ENCODE measurements at places on chromosomes 7 and 10.

GRCh38 chr10:90276894-90277475 lies 575.6 kb downstream of the KIF20B start:
- no peak for DNase-seq

- no peak for DNase-seq
Observed at GRCh38 chr7:125427676-125428075, 498.1 kb upstream of the POT1 start.

GRCh38 chr7:110205899-110206298 lies 885.0 kb upstream of the LRRN3 start:
- DNase-seq = no peak

DNA sequence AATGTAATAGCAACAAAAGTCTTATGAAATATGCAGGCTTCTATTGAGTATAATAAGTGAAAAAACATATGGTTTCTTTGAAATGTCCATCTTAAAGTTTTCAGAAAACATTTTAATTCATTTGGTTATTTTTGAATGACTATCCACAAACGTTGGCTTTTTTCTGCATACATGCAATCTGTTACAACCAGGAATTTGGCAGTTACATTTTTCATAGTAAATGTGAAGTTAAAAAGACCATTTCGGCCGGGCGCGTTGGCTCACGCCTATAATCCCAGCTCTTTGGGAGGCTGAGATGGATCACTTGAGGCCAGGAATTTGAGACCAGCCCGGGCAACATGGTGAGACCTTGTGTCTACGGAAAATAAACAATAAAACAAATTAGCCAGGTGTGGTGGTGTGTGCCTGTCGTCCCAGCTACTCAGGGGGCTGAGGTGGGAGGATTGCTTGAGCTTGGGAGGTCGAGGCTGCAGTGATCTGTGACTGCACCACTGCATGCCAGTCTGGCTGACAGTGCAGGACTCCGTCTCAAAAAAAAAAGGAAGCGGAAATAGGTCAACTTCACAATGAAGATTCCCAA lies 73.9 kb upstream of the NMT2 start:
- DNase-seq = no peak

GRCh38 chr7:117122536-117122935 lies 169.2 kb downstream of the ST7 start:
- no peak for DNase-seq

DNA sequence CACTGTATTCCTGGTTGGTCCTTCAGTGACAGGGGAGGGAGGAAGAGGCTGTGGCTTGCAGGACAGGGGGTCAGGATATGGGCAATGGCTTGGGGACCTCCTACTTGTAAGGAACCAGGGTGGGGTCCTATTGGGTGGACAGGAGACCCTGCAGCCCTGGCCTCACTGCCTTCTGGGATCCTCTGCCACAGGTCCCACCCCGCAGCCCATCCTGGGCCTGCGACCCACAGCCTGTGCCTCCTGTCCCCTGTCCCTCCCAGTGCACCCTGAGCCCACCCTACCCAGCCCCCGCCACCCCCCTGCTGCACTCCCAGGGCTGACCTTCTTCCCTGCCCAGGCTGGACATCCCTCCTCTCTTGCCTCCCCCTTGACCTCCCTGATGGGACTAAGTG lies 58.7 kb upstream of the MYL10 start:
- no peak for DNase-seq

DNA sequence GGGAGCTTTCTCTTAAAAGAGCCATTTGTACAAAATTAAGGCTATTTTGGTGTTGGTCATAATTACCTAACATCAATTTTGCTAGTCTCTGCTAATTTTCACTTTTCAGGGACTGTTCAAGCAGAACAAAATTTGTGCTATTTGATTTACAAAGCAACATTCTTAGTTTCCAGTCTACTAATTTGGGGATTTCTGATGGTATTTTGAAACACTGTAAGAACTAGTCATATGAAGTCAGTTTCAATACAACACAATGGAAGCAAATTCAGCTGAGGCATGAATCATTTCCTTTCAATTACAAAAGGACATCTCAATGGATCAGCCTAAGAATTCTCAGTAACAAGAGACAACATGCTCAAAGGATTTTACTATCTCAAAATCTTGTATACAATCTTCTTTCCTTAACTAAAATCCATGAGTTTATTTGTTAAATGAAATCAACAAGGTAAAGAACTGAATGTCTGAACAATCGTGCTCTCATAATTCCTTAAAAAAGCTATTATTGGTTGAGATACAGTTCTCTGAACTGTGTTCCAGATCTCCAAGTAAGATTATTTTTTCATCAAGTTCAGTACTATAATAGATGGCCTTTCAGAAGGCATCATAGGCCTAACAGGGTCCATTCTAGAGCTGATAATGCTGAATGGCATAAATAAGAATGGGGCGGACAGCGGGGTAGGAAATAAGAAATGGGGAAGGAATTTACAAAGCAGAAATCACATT lies 144.6 kb downstream of the NRCAM start:
- no peak for DNase-seq

GRCh38 chr10:14185316-14186045 lies 145.2 kb downstream of the FRMD4A start:
- peak; percentile 54 for DNase-seq

- no peak for DNase-seq
Observed at GRCh38 chr10:96211764-96212163, 59.6 kb downstream of the BLNK start.

DNA sequence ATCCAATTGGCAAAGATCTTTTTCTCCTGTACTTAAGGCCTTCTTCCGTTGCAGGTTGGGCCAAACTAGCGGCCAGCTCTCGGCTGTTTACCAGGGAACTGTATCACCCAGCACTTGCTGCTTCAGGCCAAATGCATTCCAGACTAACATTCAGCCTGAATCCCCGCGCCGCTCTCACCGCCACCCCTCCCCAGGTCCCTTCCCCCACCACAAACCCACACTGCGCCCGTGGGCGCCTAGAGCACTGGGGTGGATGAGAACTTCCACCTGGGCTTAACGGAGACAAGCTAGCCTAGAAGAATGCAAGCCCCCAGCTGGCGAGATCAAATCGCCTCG lies 676 bp downstream of the TCAF1 start:
- no peak for DNase-seq

DNA sequence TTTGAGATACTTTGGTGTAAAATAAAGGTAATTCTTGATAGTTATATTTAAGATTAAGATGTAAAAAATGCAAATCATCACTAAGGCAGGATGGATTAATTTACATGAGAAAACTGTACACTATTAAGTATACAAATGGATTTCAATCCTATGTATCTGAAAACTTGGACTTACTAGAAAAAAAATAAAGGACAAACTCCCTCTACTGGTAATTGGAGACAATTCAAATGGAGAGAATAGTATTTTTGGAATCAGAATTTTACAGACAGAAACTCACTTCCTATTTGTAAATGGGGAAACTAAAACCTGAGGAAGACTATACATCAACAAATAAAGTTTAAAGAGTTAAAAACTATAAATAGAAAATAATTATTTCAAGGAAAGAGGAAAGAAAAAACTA lies 62.6 kb downstream of the CUL2 start:
- no peak for DNase-seq

DNA sequence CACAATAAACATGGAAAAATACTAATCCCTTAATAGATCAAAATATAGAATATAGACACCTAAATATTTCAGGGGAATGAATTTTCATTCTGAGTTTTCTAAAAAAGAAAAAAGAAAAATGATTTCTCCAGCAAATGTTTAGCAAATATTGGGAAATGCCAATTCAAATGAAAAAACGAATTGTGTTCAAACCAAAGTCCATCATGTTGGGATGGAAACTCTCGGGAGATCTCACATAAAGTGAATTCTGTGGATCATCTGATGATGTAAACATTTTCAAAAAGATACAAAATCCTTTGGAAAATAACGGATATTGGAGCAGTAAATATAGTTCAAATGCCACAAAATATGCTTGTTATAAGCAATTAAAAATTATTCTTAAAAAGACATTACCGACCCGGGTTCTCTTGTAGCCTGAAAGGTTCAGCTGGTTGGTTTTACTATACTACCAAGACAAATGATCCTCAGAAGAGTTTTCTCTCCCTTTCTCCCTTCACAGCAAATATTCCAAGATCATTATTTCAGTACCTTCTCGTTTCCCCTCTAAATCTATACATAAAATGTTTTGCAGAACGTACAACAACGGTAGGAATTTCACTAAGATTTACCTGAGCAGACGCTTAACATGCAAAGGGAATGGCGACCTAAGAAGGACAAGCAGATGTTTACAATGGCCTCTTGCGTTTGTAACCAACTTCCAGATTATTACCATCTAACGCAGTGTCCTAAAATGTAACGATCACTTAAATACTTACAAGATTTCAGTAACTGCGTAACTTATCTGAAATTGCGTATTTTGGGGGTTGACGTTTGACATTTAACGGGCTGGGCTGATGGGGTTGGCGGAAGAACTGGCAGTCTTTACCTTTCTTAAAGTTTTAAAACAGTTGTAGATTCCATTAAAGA lies 2.5 kb downstream of the HOXA13 start:
- no peak for DNase-seq

GRCh38 chr10:37885850-37886249 lies 28.4 kb upstream of the ZNF248 start:
- no peak for DNase-seq

DNA sequence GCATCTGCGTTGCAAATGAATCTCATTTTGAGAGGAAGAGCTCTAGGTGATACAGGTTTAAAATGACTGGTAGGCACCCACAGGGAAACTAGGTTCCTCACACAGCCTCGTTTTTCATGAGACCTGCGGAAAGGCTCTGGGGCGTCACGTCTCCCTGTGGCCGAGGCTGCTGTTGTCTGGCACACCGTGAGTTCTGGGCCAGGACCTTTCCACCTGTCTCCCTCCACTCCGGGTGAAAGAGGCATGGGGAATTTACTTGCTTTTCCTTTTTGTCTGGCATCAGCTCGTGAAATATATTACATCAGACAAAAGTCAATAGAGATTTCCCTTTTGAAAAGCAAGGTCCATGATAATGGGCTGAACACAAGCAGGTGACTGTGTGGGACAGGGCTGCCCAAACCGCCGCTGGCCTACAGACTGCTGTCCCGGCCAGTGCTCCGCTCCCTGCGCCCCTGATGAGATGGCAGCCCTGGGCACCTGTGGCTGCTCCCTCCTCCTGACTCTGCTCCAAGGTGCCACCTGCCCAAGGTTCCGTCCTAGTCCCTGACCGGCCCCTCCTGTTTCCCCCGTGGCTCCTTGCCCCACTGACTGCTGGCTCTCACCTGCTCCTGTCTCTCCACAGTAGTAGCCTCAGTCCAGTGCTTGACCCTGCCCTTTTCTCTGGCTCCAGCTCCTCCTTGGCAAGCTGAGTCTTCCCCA lies 109.6 kb downstream of the NKX6-2 start:
- no peak for DNase-seq

GRCh38 chr10:70523057-70523456 lies 44.5 kb downstream of the PALD1 start:
- no peak for DNase-seq

GRCh38 chr10:78602201-78602932 lies 466.4 kb upstream of the ZMIZ1 start:
- DNase-seq = peak; percentile 40

DNA sequence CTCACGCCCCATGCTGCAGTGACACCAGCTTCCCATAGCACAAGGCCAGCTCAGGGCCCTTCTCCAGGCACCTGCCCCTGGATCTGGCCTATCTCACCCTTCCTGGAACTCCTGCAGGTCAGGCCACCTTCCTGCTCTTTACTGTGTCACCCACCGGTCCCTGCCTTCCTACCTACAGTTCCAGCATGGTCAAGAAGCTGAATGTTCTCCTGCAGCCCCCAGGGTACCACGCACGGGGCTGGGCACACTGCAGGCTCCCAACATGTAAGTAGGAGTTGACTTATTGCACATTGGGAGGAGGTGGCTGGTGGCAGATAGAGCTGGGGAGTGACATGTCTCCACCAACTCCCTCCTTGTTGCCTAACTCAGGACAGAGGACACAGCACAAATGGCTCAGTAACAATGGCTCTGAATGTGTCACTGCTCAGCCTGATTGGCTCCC lies 14.5 kb downstream of the ITPRIP start:
- no peak for DNase-seq

DNA sequence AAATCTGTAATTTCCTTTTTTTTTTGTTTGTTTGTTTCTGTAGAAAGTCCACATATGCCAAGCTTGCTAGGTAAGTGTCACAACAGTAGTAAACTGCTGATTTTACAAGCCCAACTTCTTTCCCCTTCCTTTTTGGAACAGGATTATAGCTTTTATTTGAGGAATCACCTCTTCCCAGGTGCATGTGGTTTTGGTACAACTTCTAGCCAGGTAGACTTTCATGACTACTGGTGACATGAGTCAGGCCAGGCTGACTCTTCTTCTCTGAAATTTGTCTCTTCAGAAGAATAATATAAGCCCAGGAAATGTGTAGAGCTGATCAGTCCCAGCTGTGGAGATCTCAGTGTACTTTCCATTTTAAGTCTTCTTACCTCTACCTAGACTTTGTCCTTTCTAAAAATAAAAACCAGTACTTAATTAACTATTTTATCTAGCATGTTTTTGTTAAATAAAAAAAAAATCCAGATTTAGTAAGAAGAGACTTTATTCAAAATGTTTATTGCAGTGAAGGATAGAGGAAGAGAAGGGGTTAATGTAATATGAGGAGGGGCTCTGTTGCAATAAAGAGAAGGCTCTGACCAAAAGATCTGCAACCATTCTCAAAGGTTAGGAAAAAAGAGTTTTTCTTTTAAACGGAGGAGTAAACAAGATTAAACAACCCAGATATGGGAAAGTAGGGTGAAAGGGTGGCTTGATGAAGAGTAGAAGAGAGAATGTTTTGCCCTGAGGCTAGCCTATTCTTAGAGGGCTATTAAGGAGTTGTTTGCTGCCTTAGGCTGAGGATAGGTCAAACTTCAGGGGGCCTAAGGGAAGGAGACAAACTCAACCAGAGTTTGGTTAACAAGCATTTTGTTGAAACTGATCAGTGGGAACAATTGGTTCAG lies 664.2 kb downstream of the SORCS1 start:
- DNase-seq = no peak

GRCh38 chr7:28806841-28807240 lies 151.3 kb downstream of the TRIL start:
- no peak for DNase-seq

- peak; percentile 44 for DNase-seq
Observed at GRCh38 chr7:2843711-2844152, 376 bp downstream of the GNA12 start.

- no peak for DNase-seq
Observed at GRCh38 chr10:18294633-18295032, 154.4 kb downstream of the CACNB2 start.

- no peak for DNase-seq
Observed at GRCh38 chr10:12844811-12845483, 156.6 kb downstream of the CCDC3 start.

- DNase-seq = no peak
Observed at GRCh38 chr10:71309919-71310318, 9.1 kb upstream of the SLC29A3 start.

DNA sequence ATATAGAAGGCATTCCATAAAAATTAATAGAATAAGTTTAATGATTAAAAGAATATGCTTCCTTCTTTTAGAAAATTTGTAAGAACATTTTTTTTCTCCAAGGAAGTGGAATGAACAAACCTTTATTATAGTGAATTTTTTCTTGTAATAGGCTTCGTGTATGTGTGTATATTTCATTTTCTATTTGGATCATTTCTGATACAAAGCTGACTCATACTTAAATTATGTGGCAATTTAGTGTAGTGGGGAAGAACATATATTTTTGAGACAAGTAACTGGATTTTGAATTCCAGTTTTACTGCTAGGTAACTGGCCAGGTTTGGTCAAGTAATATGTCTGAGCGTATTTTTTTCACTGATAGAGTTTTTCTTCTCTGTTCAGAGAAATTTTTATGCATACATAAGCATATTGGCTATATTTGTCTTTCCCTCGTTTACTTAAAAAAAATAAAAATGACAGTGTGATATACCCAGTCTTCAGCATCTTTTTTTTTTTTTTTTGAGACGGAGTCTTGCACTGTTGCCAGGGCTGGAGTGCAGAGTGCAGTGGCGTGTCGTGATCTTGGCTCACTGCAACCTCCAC lies 50.8 kb downstream of the CDK13 start:
- DNase-seq = no peak

Data from activated CD4-positive, alpha-beta T cell treated with anti-CD3 and anti-CD28 coated beads, Interleukin-2, amount 50 U/mL, for 48 hours (primary cell).